Activated T-helper 1 cell treated with anti-CD3 and anti-CD28 coated beads, Interleukin-12 subunit alpha, Interleukin-12 subunit beta, Interleukin-2, Interleukin-4 antibody, amounts not matched to agents 30 ng/mL and 10 ng/mL and 1 ng/mL, durations not matched to agents 14 hours and 24 hours and 36 hours (primary cell): ENCODE measurements at places on chromosomes 4 and X. TPM values are rescaled to one million over a fixed set of nuclear protein-coding genes. Genes with fewer than 3 reads are reported as not detected.

The ZXDA gene
- 3.6 and 3.7 TPM in 2 replicates for total RNA-seq

The RIPPLY1 gene
- total RNA-seq: not detected in 2 replicates

DNA sequence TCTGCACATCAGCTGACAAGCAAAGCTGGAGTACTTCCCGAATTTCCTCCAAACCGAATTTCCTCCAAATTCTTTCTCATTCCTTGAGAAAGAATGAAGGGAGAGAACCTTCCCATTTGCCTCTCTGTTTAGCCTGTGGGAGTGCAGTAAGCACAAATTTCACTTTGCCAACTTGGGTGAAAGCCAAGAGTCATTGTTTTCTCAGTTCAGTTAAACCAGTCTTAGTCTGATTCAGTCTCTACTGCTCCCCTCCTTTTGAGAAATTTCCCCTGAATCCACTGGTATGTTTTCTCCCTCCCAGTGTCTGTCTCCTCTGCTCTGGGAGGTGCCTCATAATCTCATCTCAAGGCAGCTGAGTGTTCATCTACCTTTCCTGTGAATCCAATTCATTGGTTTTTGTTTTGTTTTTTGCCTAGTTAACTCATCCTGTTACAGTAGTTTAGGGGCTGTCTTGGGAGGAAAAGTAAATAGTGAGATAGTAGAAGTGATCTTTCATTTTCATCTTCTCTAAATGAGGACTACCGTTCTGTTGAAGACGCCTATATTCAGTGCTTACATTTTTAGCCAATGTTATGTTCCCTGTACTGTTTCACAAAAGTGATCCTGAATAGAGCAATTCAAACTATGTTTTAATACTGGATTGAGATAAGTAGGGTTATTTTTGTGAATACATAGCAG is 49.0 kb downstream of the SYTL5 start:
- H3K36me3 ChIP-seq: no peaks in the 10 kb centered on the region
- H3K4me3 ChIP-seq: no peak overlapping the region
- H3K4me1 ChIP-seq: no peaks in the 10 kb centered on the region
- H3K27me3 ChIP-seq: peaks cover 4% of the 10 kb centered on the region

- DNase-seq: no peak
- H3K4me3 ChIP-seq: no peak overlapping the region
- H3K36me3 ChIP-seq: no peaks in the 10 kb centered on the region
- H3K27me3 ChIP-seq: no peaks in the 10 kb centered on the region
- H3K4me1 ChIP-seq: no peaks in the 10 kb centered on the region
These were observed 25.0 kb downstream of the ADGRA3 start for GRCh38 chr4:22490718-22491315.

The SPANXD gene
- total RNA-seq: not detected in 2 replicates

The ANAPC10 gene
- total RNA-seq: 25.4 and 32.1 TPM in 2 replicates

DNA sequence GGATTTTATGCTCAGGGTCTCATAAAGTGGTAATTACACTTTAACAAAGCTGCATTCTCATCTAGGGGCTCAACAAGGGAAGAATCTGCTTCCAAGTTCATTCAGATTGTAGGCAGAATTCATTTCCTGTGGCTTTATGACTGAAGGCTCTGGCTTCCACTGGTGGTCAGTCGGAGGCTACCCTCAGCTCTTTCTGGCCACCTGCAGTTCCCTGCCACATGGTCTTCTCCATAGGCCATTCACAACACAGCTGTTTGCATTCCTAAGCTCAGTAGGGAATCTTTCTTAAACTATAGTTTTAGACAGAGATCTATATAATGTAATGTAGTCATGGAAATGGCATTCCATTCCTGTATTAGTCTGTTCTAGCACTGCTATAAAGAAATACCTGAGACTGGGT is 973.0 kb upstream of the SLIT2 start:
- no peaks in the 10 kb centered on the region for H3K4me1 ChIP-seq
- no peak overlapping the region for H3K27ac ChIP-seq
- no peaks in the 10 kb centered on the region for H3K27me3 ChIP-seq
- H3K4me3 ChIP-seq: no peak overlapping the region

DNA sequence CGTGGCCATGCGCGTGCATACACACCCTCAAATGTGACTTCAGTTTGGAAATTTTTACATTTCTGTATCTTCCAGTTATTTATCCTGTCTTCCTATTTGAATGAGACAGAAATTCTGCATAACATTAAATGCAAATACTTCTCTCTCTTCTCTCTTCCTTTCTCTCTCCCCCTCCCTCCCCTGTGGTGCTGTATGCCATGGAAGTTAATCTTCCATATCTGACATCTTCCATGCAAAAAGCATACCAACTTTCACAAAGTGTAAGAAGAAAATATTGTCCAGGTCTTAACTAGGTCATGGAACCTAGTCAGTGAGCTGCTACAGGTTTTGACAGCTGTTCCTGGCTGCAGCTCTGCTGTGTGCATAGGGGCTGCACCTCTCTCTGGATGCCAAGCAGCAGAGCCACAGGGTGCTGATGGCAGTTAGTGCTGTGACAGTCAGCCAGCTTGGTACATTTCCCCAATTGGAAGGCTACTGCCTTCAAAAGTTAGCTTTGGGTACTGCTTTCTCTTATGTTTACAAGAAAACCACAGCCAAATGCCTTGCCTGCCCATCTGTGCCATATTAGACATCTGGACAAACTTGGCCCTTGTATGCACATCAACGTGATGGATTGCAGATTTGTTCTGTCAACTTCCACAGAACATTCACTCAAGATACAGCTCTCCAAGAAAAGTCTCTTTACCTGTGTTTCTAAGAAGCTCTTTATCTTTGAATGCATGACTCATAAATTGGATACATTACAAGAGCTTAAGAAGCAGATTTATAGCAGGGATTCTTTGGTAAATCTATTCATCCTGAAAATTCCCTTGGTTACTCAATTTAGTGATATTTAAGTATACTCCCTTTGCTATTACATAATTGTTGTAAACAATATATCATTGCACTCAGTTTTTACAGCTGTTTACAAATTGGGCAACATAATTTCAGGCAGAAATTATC is 623.8 kb downstream of the EPHA5 start:
- H3K4me3 ChIP-seq: no peak overlapping the region
- H3K27me3 ChIP-seq: no peaks in the 10 kb centered on the region
- DNase-seq: no peak
- no peak overlapping the region for H3K27ac ChIP-seq
- H3K4me1 ChIP-seq: no peaks in the 10 kb centered on the region

GRCh38 chrX:119398974-119399771 is at the start of gene SLC25A43:
Gene SLC25A43 (plus strand): TSS chrX:119399336. CDS start chrX:119399404, 68 bp downstream.
- H3K27me3 ChIP-seq: peaks cover 2% of the 10 kb centered on the region
- H3K4me1 ChIP-seq: peaks cover 28% of the 10 kb centered on the region
- peak; percentile 14 for DNase-seq
- peak within 1 kb of the TSS; percentile 88 for H3K27ac ChIP-seq
- H3K36me3 ChIP-seq: no peaks in the 10 kb centered on the region

DNA sequence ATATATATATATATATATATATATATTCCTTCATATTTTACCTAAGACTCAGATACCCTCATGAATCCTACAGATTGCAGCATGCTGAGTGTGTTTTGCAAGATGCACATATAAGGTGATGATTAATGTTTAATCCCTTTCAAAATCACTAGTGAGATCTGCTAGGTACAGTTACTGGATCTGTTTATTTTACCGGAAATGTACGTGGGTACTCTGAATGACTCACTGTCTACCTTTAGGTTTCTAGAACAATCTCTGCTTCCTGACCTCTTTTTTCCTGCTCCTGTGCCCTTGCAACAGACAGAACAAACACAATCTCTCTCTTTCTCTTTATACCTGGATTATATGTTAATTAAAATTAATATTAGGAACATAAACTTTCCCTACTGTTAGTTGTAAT is 379.6 kb downstream of the FAM133A start:
- no peak overlapping the region for H3K27ac ChIP-seq
- H3K4me3 ChIP-seq: no peak overlapping the region
- H3K4me1 ChIP-seq: no peaks in the 10 kb centered on the region
- DNase-seq: no peak
- H3K36me3 ChIP-seq: no peaks in the 10 kb centered on the region

The STATH gene
- not detected in 2 replicates for total RNA-seq

GRCh38 chrX:50771382-50771781 is 42.6 kb downstream of the SHROOM4 start:
- H3K27me3 ChIP-seq: peaks cover 6% of the 10 kb centered on the region
- no peak for DNase-seq
- no peak overlapping the region for H3K27ac ChIP-seq
- no peak overlapping the region for H3K4me3 ChIP-seq
- H3K36me3 ChIP-seq: no peaks in the 10 kb centered on the region

The ATP2B3 gene
- 0.05 TPM in 1 of 2 replicates, not detected in the other for total RNA-seq

The TLR6 gene
- total RNA-seq: 1.3 and 1.7 TPM in 2 replicates

GRCh38 chrX:139158256-139158655 is 372.3 kb upstream of the F9 start:
- H3K4me3 ChIP-seq: no peak overlapping the region
- no peak overlapping the region for H3K27ac ChIP-seq
- H3K36me3 ChIP-seq: no peaks in the 10 kb centered on the region
- no peaks in the 10 kb centered on the region for H3K27me3 ChIP-seq
- no peak for DNase-seq
